HT-29 (cell line): ENCODE measurements at places on chromosomes 2 and 18. TPM values are rescaled to one million over a fixed set of nuclear protein-coding genes. Genes with fewer than 3 reads are reported as not detected.

The WDSUB1 gene
- 5.1 TPM in 2 replicates for total RNA-seq

The AOX1 gene
- not detected in 2 replicates for total RNA-seq

The NYAP2 gene
- 0.05 TPM in 1 of 2 replicates, not detected in the other for total RNA-seq

The WDR12 gene
- total RNA-seq: 25.2 and 27.3 TPM in 2 replicates

The B3GNT7 gene
- total RNA-seq: 3.2 and 3.6 TPM in 2 replicates

The FIGN gene
- total RNA-seq: not detected in 2 replicates

The SNX17 gene
- total RNA-seq: 72.8 and 79.9 TPM in 2 replicates

The CRYGC gene
- total RNA-seq: not detected in 2 replicates

The VWC2L gene
- total RNA-seq: not detected in 2 replicates

The CD28 gene
- total RNA-seq: not detected in 2 replicates

The RBM43 gene
- 1.2 and 1.8 TPM in 2 replicates for total RNA-seq

The TMEM200C gene
- not detected in 2 replicates for total RNA-seq

The RESP18 gene
- total RNA-seq: not detected in 2 replicates

The FMNL2 gene
- 1.7 and 1.9 TPM in 2 replicates for total RNA-seq

The TXNDC2 gene
- total RNA-seq: not detected in 2 replicates

The NT5DC4 gene
- total RNA-seq: 1.4 and 1.6 TPM in 2 replicates

The MALL gene
- 82.0 and 83.0 TPM in 2 replicates for total RNA-seq

The CCL20 gene
- total RNA-seq: 0.18 and 0.31 TPM in 2 replicates

The IGFBP5 gene
- not detected in 2 replicates for total RNA-seq

The RAB6D gene
- 0.08 and 0.25 TPM in 2 replicates for total RNA-seq

The UNC50 gene
- 18.4 and 20.7 TPM in 2 replicates for total RNA-seq

The AQP12B gene
- not detected in 2 replicates for total RNA-seq
